ACHN (cell line): ENCODE measurements at places on chromosomes 11 and 22.

- DNase-seq, result no peak
These were observed 5.2 kb upstream of the ADORA2A start for GRCh38 chr22:24422102-24422665.

DNA sequence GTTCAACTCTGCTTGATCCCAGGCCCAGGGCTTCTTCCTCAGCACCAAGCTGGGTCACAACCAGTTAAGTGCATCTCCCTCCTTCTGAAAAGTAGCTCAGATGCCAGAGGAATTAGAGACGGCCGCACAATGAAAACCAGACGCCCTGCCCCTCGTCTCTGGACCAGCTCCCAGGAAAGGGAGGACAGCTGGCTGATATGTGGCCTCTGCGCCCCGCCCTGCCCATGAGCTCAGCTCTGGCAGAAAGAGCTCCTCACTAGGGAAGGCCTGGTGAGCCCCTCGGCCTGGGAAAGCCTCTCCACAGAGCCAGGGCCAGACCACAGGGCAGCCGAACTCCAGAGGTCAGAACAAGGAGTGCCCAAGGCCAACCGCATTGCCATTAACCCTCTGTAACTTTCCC, 18.1 kb upstream of the SCGB1A1 start:
- DNase-seq, result no peak

DNA sequence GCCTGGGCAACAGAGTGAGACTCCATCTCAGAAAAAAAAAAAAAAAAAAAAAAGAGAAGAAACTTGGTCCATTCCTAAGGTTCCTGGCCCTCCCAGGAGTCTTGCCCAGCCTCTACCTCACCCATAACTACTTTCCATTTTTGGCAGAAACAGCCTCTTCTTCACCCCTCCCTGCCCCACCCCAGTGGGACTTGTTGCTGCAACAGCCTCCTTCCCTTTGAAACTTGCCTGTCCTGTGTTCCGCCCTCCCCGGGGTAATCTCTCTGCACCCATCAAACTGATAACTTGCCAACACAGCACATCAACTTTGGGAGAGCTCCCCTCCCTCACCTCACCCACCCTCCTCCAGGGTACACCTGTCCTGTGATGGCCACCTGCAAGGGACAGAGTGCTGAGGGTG, 10.0 kb upstream of the FAM83F start:
- DNase-seq, result no peak

GRCh38 chr11:60781286-60781980, 3.7 kb upstream of the MS4A10 start:
- DNase-seq, result no peak

- DNase-seq, result peak; percentile 17
These were observed 8.8 kb downstream of the POU2F3 start for GRCh38 chr11:120248551-120249278.

- no peak for DNase-seq
These were observed 87.4 kb downstream of the IGLL5 start for GRCh38 chr22:22974795-22975580.

DNA sequence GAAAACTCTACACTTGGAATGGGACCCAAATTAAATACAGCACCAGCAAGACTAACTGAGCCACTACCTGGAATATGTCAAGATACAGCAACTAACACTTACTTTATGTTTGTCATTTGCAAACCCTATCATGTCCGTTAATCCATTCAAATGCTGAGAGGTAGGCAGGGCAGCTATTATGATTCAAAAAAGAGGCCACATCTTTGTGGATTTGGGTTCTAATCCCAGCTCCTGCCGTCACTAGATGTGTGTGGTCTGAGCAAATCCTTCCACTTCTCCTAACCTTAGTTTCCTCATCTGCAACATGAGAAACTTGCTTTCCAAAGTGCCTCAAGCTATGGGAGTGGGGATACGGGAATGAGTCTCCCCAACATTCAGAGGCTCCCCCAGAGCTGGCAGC, 24.2 kb downstream of the FLI1 start:
- no peak for DNase-seq

DNA sequence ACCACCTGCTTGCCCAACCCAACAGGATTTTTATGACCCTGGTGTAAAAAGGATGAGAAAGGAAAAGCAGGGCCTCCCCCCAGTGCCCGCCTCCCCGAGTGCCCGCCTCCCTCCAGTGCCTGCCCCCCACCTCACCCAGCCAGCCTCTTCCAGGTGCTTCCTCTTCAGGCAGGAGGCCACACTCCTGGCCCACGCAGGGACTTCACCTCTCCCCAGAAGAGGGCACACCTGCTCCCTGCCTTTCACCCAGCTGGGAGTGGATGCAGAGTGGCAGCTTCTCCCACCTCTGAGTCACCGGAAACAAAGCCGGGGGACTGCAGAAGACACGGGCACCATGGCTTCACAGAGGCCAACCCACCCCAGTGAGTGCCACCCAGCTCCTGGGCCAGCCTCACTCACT, 16.1 kb downstream of the CPT1A start:
- no peak for DNase-seq

GRCh38 chr22:28051091-28051786, 132.2 kb upstream of the PITPNB start:
- no peak for DNase-seq

DNA sequence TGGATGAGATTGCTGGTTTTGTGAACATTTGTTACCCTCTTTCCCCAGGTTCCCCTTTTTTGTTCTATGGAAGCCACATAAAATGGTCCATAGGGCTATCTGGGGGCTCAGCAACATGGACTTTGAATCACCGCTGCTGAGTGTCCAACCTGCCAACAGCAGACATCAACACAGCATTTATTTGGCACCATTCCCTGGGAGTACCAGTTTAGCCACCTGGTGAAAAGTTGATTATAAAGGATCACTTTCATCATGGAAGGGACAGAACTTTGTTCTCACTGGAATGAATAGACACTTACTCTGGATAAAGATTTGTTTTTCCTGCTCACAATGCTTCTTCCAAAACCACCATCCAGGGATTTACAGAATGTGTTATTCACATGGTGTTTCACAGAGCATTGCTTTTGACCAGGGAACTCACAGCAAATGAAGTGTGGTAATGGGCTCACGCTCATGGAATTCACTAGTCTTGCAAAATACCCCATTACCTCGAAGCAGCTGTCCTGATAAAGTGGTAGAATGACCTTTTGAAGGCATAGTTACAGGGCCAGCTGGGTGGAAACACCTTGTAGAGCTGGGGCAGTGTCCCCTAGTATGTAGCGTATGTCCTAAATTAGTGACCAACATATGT, 43.9 kb downstream of the ADM start:
- peak; percentile 26 for DNase-seq

DNA sequence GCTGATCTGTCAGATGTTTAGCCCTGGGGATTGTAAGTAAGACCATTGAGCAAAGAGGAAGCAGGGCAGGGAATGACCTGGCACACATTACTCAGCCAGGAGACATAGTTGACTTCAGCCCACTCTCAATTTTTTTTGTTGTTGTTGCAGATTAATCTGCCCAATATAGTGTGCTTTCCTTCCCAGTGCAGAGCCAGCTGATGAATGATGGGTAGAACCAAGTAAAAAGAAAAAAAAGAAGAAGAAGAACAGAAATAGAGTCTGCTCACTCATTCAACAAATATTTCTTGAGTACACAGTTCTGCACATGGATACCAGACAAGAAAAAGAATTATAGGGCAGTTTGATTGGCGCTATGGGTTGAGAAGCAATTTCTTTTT, 292.7 kb downstream of the ETS1 start:
- no peak for DNase-seq

DNA sequence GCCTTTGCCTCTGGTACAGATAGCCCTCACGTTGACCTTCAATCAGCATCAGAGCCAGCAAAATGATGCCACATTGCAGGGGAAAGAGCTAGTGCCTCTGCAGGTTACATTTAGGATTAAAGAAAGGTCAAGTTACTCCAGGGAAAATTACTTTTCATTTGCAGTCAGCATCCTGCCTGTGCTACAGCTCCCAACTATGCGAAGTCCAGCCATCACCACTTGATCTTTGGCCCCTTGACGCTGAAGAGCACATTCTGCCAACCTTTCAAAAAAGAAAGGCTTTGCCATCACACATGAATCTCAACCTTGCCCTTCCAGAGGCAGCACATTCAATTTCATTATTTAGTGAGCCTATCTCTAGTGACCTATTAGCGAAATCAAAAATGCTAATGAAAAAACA, 11.3 kb downstream of the FJX1 start:
- peak; percentile 69 for DNase-seq

GRCh38 chr11:29159552-29160465, 857.0 kb downstream of the KCNA4 start:
- peak; percentile 72 for DNase-seq

- DNase-seq, result no peak
These were observed 205.4 kb downstream of the FAM76B start for GRCh38 chr11:95584180-95584579.

GRCh38 chr11:837990-838307, 4.4 kb downstream of the POLR2L start:
- no peak for DNase-seq

DNA sequence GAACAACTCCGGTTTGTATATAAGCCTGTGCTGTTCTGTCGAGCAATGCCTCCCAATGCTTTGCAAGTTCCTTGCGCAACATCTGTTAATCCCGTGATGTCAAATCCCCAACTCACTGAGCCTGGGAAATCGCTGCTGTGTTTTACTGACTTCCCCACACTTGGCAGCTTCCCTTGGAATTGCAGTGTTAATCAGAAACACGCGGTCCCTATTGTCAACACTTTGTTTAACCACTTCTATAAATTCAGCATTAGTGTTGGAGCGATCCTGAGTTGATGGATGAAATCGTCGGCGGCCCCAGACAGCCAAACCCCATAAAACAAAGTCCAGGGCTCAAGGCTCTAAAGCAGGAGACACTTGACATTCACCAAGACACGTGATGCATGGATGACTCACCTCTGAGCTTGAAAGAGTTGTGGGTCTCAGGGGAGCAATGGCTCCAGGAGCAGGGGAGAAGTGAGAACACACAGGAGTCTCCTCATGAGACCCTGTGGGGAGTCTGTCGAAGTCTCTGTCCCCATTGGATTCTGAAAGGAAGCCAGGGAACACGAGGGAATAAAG, 555.3 kb downstream of the MIAT start:
- peak; percentile 59 for DNase-seq

GRCh38 chr11:60955571-60955970, 3.6 kb upstream of the SLC15A3 start:
- no peak for DNase-seq

- DNase-seq, result peak; percentile 74
These were observed 48.4 kb downstream of the GRAMD1B start for GRCh38 chr11:123478352-123478987.

DNA sequence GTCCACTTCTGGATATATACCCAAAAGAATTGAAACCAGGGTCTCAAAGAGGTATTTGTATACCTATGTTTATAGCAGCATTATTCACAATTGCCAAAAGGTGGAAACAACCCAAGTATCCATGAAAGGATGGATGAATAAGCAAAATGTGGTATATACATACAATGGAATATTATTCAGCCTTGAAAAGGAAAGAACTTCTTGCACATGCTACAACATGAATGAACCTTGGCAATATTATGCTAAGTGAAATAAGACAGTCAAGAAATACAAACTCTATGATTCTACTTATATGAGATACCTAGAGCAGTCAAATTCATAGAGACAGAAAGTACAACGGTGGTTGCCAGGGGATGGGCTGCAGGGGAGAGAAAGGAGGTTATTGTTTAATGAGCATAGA, 21.6 kb upstream of the PAK1 start:
- no peak for DNase-seq

DNA sequence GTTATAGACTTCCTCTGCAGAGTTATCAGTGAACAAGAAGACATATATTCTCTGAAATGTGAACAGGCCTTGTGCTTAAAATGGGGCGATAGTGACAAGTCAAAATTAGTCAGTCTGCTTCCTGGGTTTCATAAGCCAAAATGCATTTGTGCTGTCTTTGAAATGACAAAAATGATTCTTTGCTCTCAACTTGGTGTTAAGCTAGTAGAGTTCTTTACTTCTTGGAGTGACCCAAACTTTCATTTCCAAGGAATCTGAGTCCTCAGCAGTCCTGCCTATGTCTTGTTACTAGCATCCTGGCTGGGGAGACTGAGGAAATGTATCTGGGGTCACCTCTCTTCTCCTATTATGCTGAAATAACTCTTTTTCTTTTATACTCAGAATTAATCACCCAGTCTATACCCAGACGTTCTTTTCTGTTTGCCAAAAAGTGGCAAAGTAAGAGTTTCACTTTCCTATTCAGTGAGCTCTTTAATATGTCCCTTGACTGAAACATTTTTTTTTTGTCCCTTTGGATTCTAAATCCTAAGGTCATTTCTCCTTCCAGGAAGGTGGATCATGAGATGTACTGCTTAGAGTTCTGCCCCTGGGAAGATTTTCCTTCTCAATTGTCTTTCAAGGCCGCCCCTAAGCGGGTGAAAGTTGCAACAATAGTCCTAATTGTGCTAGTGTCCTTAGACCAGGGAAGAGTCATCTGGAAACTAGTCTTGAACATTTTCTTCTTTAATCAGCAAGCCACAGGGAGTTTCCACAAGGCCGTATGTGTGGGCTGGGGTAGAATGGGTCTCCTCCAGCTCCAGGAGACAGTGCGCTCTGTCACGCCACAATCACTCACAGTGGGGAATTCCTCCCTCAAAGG, 53.0 kb upstream of the RDX start:
- DNase-seq, result no peak

GRCh38 chr11:120659076-120659475, 147.5 kb downstream of the GRIK4 start:
- DNase-seq, result no peak

- no peak for DNase-seq
These were observed 20.8 kb upstream of the DLAT start for GRCh38 chr11:112004389-112004788.

DNA sequence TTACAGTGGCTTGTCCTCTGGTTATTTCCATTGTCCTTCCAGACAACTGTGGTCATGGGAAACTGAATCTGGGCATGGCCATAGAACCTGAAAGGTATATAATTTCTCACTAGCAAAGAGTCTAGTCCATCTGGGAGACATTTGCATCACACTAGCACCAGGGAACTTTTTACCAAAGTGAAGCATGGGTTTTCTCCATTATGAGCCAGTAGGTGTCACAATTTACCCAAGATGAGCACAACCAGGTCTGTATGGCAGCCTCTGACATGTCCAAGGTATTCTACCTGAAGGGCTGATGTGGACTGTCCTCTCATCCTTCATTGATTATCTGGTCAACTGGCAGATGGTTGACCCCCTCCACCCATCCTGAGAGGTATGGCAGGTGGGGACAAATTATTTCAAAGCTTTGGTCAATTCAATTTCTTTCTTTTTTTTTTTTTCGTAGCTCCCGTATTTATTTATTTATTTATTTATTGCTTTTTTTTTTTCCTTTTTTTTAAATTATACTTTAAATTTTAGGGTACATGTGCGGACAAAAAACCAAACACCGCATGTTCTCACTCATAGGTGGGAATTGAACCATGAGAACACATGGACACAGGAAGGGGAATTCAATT, 425.9 kb downstream of the TMEM135 start:
- peak; percentile 38 for DNase-seq

- DNase-seq, result no peak
These were observed 48.6 kb upstream of the SLC22A12 start for GRCh38 chr11:64542172-64543125.

- no peak for DNase-seq
These were observed 27.4 kb downstream of the PHF21B start for GRCh38 chr22:44982445-44982844.
